Ascending aorta (tissue), 2 donors: ENCODE measurements at places on chromosomes 2 and 18.

GRCh38 chr2:207356567-207356966 is 173.2 kb upstream of the CREB1 start:
- DNase-seq, result no peak

DNA sequence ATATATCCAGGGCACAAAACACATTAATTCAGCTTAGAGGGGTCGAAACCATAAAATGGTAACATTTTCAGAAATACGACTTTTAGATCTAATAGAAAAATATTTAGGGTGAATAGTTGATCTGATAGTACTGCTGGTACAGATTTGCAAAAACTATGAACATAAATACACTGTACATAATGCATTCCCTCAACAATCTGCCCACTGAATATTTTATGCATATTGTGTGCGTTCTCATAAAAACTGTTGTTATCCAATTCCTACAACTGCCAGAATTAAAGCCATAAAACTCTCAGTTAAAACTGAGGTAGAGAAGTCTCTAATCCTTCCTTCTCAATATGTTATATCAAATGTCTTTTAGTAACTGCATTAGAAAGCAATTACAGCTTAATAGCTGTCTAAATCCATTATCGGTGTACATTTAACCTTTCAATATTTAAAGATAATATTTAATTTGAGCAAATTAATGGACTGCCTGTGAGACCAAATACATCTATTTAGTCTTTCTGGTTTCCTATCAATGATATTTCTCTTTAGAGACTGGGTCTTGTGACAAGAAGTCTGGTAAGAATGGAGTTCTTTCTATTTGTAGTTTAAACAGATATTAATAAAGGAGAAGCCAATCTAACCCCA is 32.5 kb downstream of the TCF4 start:
- no peak for DNase-seq

DNA sequence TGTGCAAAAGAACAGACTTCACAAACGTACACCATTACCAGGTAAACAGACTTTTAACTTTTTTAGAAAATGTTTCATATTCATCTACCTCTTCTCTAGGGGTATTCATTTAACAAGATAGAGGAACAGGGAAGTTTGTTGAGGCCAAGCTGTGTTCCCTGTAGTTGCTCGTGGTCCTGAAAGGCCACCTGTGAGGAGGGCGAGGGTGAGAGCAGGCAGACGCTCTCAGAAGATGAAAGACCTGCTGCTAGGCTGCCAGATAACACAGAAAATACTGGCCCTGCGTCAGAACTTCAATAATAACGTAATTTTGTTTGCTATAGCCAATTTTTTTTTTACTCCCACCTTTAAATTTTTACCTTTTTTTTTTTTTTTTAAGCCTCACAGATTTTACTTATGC is 42.0 kb downstream of the SOCS6 start:
- DNase-seq, result no peak

GRCh38 chr2:16565481-16565880 is 100.2 kb downstream of the CYRIA start:
- DNase-seq, result no peak

- no peak for DNase-seq
Observed at GRCh38 chr2:118607641-118608040, 239.8 kb downstream of the EN1 start.

- DNase-seq, result no peak
Observed at GRCh38 chr2:227848586-227848985, 22.8 kb upstream of the DAW1 start.

- DNase-seq, result no peak
Observed at GRCh38 chr18:24346254-24346653, 51.4 kb downstream of the OSBPL1A start.

DNA sequence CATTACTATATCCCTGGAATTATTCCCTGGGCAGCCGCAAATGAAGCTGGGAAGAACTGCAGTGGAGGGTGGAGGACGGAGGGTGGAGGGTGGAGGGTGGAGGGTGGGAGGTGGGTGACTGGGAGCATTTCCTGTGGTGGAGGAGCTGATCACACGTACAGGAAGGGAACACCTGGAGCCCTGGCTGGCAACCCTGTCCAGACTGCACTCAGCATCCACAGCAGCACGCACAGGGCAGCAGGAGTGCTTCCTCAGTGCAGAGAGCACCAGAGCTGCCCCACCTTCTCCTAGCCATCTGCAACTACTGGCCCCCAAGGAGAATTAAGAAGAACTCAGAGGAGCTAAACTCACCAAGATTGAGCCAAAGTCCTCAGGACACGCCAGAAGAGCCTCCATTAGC is 249.9 kb downstream of the EIPR1 start:
- no peak for DNase-seq

DNA sequence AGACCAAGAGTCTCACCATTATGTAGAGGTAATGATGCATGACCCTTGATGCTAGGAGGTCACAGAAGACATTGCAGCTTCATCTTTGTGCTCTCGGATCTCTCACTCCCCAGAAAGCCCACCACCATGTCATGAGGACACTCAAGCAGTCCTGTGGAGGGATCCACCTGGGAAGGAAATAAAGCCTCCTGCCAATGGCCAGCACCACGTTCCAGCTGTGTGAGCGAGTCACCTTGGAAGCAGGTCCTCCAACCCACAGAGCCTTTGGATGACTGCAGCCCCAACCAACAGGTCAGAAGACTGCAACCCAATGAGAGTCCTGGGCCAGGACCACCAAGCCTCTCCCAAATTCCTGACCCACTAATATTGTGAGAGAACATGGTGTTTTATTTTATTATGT is 38.4 kb downstream of the CYP26B1 start:
- no peak for DNase-seq

GRCh38 chr2:64711252-64711800 is 57.6 kb upstream of the SERTAD2 start:
- no peak for DNase-seq

DNA sequence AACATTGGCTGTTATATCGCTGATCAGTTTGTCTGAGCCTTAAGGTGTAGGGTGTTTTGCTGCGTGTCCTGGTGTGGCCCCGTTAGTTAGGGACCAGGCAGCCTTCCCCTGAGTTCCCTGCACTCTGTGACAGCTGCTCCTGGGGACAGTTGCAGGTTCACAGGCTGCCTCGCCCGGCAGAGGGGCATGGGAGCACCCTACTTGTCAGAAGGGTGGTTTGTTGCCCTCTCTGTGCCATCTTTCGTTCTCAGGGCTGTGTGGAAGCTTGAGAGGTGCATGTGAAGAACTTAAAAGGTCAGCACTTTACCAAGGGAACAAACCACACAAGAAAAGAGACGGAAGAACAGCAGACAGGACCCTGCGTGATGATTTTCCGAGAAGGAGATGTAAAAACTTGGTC is 159.6 kb downstream of the LDLRAD4 start:
- DNase-seq, result no peak

DNA sequence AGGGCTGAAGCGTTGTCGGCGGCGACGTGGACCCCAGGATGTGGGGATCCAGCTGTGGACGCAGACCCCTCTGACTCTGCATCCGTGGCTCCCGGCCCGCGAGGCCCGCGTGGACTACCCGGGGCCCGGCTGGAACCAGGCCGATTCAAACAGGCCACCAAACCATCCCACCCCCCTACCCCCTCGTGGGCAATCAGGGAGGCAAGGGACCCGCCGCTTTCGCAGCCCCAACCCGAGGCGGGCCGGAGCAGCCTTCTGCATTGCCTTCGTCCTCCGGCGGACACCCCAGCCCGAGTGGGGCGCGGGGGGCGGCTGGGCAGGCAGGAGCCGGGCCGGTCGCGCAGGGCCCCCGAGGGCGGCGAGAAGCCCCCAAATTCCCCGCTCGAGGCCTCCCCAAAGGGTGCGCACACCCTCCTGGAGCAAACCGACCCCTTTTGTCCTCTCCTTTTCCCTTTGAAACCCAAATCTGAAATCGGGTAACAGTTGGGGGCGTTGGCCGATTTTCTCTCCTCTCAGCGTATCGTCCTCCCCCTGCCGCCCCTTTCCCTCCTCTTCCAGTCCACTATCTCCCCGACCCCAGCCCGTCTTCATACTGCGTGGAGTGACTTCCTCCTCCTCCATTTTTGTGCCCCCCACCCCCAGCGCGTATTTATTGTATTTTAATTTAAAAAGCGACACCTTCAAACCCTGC is 7.4 kb downstream of the SP9 start:
- DNase-seq, result no peak

DNA sequence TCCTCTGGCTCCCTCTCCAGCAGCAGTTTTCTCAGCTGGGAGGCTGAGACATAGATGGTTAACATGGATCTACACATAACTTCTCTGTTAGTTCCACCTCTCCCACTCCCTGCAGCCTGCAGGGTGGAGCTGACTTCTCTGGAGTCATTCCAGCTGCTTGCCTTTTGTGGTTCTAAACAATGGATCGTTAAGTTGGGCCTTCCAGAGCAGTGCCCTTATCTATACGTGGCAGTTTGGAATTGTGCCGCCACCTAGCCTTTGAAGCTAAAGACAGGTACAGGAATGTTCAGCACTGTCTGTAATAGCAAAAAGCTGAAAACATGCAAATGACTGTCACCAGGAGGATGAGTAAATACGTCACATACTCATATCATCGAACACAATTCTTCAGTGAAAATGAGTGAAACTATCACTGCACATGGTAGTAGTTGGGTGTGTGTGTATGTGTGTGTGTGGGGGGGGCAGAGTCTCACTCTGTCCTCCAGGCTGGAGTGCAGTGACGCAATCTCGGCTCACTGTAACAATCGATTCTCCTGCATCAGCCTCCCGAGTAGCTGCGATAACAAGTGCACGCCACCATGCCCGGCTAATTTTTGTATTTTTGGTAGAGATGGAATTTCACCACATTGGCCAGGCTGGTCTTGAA is 50.3 kb downstream of the SH2D6 start:
- no peak for DNase-seq

- no peak for DNase-seq
Observed at GRCh38 chr2:50402654-50402960, 629.3 kb downstream of the NRXN1 start.

DNA sequence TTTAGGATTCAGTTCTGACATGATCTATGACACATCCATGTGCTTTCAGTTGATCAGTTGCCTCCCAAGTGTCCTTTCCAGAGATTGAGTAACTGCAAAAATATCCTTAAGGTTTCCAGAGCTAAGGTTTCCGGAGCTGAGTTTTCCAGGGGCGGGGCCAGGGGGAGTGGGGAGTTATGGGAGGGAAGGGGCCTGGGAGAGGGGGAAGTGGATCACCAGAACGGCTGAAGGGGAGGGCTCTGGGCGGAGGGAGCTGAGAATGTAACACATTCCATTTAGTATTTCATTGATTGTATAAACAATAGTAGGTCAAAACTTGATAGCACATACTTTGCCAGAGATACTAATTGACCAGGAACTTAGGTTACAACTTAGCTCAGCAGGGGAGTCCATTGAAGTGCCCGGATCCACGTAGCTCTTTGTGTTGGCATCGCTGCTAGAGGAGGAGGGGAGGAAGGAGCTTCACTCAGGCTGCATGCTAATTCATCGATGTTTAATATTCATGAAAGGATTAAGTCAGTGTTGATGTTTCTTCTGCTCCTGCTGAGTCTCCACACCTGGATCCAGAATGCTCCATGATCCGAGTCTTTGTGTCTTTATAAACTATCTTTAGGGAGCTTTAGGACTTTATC is 289.8 kb downstream of the ALPK2 start:
- DNase-seq, result no peak

- DNase-seq, result no peak
Observed at GRCh38 chr2:47023332-47023731, 107.7 kb upstream of the MCFD2 start.

- no peak for DNase-seq
Observed at GRCh38 chr2:151315381-151315903, 26.0 kb upstream of the NMI start.

DNA sequence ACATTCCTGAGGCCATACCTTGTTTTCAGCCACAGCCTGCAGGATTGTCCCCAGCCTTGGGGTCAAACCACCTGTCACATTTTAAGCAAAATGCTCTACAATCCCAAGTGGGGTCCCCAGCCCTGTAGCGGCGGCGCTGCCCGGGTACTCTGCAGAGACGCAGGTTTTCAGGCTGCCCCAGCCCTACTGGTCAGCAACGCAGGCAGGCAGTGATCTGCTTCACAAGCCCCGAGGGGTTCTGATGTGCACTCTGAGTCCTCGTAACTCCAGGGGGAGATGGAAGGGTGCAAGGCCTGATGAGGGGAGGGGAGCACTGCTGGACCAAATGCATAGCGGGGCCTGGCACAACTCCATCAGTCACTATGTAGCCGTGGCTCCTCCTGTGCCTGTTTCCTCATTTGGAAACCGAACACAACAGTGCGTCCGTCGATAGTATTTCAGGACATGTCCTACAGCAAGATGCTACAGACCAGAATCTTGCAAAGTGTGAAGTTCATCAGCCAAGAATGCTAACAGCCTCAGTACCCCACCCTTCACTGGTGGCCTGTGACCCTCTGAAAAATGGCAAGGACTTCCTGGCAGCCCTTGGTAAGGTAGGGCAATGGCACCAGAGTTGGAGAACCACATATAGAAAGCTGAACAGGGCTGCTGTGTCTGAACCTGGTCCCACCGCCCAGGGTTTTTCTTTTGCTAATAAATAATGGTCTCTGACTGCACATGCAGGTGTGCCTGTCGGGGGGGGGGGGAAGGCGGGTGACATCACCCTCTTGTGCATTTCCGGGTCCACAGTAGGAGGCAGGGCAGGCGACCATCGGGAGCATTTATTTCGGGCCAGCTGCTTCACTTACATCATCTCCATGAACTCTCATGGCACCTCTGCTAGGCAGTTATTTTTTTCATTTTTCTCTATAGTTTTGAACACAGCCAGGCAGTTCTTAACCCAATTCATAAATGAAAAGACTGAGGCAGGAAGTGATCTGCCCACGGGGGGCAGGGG is 50.6 kb upstream of the TFCP2L1 start:
- DNase-seq, result no peak

- DNase-seq, result peak; percentile 58
Observed at GRCh38 chr2:238287737-238288649, at the start of gene PER2. TSS of gene PER2 (minus strand) at chr2:238288610. CDS start at chr2:238277936, 10,674 bp downstream.

GRCh38 chr2:237171396-237171795 is 85.7 kb downstream of the COPS8 start:
- no peak for DNase-seq

- no peak for DNase-seq
Observed at GRCh38 chr2:175207741-175208438, 26.4 kb upstream of the ATP5MC3 start.
